Inflammatory macrophage treated with lipopolysaccharide for 4 hours (primary cell): ENCODE measurements at places on chromosomes 2 and 18.

DNA sequence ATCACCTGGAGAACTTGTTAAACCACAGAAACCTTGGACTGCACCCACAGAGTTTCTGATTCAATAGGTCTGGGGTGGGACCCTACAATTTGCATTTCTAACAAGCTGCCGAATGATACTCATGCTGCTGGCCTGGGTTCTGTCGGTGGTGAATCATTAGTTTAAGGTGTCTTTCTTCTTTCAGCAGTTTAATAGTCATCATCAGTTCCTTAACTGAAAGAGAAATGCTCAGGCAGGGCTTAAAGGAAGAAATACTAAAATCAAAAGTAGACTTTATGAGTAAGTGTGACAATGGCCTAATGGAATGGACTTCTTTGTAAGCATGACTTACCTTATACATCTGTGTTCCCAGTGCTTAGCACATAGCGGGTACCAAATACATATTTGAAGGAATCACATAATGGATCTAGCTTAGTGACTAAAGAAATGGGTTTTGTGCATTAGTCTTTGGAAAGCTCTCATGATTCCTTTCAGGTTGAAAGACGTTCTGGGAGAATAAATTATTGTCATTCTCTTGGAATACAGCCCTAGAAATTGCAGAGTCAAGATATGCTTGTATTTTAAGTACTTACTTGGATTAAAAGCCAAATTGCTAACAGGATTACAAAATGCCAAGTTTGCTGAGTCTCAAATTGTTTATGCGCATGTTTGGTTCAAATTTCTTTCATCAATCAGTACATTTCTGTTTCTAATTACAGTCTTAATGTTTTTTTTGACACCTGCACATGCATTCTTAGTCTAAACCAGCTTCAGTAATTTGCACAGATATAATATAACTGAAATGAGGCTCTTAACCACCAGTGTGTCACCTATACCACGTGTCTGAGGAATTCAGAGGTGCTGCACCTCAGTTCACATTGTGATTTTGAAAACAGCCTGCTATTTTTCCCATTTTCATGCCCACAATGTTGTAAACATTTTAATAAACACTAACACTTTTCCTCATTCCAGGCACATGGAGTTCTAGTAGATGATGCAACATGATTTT lies 220.3 kb upstream of the NRP2 start:
- DNase-seq: no peak

DNA sequence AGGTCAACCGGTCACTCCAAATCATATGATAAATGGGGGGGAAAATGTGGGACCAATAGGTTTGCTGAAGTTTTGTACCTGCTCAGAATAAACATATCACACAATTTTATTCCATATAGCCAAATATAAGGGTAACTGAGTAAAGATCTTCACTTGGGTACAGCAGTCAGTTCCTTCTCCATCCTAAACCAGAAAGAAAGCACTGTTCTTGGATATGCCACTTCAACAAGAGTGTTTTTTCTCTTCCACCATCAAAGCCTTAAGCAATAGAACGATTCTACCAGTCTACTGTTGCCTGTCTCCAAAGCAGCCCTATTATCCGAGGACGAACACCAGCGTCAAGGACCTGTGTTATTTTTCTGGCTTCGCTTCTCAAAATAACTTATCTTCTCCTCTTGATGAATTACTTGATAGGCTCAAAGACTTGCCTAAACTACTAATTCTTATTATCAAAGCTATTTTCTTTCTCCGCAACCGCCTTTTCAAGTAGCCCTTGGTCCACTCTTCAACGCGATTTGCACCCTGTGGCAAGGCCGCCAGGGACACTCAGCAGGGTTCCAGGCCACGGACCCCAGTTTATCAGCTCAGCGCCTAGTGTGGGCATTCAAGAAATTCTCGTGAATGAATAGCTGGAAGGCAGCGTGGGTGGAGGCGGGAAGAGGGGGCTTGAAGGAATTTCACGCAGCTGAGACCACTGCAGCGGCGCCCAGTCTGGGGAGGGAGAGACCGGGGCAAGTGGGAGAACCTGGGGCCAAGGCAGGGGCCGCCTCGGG lies 646 bp downstream of the ALS2 start:
- DNase-seq: peak; percentile 2

GRCh38 chr18:45590036-45590886 lies 25.0 kb upstream of the SLC14A2 start:
- no peak for DNase-seq

DNA sequence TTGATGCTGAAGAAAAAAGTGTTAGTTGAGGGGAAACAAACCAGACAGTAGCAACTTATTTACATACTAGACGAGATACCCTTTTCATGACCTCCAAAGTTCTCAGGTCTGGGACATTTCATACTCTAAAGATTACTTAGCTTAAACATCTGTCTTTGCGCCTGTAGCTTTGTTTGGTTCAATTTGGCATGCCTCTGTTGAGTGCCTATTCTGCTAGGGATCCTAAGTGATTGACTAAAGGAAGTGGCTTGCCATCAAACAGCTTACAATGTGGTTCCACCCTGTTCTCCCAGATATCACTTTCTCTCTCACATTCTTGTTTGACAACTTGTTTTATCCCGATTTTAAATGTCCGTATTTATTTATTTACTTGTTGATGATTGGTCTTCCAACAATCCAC lies 488.8 kb downstream of the PARD3B start:
- DNase-seq: no peak

DNA sequence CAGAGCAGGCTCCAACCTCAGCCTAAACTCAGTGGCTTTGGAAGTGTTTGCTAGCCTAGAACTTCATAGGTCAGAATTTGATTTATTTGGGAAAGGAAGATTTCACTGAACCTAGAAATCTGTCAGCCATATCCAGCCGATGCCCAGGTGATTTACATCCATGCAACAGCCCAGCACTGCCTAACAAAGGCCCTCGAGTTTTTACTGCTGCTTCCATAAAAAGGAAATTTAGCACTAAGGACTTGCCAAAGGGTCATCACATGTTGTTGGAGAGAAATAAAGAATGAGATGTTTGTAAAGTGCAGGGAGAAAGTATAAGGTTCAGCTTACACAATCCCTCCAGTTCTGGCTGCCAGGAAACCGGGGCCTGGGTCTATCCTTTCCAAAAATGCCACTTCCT lies 614.2 kb downstream of the BCL11A start:
- no peak for DNase-seq

DNA sequence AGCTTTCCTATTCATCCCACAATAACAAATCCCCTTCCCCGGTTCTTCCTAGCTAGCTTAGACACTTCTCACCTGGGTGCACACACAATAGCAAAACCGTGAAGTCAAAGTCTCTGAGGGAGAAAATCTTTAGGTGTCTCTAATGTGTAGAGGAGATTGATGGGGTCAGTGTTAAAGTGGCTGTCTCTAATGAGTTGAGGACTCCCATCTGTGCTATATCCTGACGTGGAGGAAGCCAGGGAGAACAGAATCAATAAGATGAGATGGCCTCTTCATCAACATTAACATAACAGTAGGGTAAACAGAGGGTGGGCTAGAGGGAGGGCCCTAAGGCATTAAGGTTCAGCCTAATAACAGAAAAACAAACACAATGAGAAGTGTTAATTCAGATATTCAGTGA lies 120.4 kb downstream of the SLC5A7 start:
- DNase-seq: no peak

DNA sequence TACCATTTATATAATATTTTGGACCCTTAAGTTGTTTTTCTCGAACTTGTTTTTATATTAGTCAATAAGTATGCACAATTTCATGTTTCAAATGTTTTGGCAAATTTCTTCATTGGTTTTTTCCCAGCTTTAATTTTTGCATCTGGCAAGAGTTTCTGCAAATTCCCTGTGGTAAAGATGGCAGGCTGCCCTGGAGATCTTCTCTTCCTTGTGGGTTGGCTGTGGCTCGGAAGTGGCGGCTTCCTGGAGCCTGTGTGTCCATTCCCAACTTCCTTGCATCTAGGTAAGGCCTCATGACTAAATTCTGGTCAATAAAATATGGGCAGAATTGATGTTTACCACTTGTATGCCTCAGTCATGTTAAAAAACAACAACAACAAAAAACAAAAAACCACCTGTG lies 818.6 kb downstream of the EPHA4 start:
- no peak for DNase-seq

GRCh38 chr18:67520351-67520921 lies 3.9 kb upstream of the DSEL start:
- DNase-seq: no peak

DNA sequence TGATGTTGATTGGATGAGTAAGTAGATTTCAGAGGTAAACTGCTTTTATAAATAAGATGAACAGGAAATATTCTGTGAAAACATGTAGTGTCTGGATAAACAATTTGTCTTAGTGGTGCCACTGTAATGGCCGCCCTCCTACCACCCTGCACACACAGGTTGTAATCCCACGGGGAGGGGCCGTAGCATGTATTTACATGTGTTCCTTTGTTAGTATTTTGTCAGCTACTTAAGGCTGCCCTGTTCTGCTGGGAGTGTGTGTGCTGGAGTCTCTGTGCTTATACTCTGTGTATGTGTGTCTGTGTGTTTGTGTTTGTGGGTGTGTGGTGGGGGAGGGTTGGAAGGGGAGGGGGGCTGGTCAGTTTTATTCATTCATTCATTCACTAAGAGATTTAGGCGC lies 5.1 kb downstream of the TSHZ1 start:
- DNase-seq: no peak

DNA sequence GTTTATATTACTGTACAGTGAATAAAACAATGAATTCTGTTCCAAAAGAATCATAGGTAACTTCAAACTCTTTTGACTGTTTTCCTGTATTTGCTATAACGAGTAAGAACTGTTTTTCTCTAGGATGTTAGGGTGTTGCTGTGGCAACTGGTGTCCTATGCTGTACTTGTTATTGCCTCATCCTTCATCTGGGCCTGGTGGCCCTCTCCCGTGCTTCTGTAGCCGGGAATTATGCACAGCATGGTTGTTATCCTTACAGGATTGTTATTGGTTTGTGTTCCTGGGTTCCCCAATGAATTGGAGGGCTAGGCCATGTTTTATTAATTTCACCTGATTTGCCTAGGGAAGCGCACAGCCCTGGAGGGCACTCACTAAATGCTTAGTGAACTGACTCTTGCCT lies 279.2 kb downstream of the PTPRM start:
- DNase-seq: no peak

DNA sequence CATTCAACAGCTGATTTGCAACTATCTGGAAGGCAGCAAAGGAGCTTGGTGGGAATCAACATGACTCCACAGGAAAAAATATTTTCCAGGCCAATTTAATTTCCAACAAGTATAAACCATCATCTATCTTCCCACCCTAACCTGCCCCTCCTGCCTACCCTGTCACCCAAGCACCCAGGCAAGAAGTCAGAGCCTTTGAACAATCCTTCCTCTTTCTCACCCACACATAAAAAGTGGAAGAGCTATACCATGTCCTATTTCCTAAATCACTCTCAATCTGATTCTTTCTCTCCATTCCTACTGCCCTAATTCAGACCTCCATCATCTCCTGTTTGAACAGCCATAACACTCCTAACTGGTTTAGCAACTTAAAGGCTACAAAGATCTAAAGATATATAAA lies 12.7 kb downstream of the SPIRE1 start:
- DNase-seq: peak; percentile 58

- DNase-seq: no peak
Observed at GRCh38 chr2:153055182-153055581, 336.8 kb downstream of the ARL6IP6 start.

- peak; percentile 41 for DNase-seq
Observed at GRCh38 chr2:202377207-202377761, 1.2 kb downstream of the BMPR2 start.

GRCh38 chr18:79485788-79486355 lies 90.1 kb downstream of the NFATC1 start:
- DNase-seq: no peak

GRCh38 chr2:43986600-43986999 lies 9.2 kb downstream of the LRPPRC start:
- no peak for DNase-seq

DNA sequence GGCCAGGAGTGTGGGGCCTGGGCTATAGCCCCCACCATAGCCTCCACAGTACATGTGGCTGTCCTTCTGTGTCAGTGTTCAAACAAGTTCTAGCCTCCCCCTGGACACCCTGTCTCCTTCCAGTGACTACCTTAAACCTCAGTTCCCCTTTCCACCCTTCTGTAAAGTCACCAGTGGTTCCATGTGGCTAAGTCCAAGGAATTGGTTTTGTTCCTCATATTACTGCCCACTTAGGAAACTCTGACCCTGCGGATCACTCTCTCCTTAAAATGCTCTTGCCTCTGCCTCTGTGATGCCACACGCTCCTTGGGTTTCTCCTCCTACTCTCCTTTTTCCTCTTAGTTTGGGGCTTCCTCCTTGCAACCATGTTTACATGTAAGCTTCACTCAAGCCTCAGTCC lies 27.8 kb upstream of the REL start:
- peak; percentile 84 for DNase-seq

DNA sequence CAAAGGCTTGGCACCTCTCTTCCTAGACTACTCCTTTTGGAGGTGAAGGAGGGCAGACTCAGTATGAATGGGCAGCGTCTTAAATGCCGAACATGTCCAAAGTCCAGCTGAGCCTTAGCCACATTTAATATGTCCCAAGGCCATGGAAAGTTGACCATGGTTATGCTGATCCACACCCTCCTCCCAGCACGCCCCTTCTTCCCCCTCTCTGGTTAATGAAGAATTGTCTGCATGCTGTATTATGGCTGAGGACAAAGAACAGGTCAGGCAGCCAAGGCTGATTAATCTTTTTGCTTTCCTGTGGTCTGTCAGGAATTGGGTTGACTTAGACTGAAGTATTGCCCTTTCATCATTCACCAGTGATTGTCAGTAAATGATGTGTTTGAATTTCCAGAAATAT lies 5.8 kb upstream of the MYOM1 start:
- DNase-seq: no peak

DNA sequence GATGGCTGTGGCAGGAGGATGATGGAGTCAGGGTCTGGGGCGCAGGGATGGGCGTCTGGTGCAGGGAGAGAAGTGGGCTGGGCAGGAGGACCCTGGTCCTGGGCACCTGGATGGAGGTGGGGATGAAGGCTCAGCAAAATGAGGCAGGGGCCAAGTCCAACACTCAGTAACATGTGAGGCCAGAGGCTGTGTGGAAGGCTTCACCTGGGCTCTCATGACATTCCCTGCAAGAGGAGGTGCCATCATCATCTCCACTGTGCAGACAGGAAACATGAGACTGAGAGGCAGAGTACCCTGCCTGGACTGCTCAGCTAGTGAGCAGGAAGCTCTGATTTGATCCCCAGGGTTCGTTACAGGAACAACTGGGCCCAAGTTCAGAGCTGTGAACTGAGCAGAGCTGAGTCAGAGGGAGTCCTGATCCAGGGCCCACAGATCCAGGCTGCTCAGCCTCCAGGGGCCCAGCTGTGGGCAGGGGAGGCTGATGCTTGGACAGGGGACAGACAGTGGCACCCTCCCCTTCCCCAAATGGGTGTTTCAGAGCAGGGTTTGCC lies 36.9 kb downstream of the HJURP start:
- no peak for DNase-seq
